ENCODE measurements at places on chromosomes 2 and 18.
A peak's percentile ranks its signal among the peaks of the same experiment; 100 is the strongest.

DNA sequence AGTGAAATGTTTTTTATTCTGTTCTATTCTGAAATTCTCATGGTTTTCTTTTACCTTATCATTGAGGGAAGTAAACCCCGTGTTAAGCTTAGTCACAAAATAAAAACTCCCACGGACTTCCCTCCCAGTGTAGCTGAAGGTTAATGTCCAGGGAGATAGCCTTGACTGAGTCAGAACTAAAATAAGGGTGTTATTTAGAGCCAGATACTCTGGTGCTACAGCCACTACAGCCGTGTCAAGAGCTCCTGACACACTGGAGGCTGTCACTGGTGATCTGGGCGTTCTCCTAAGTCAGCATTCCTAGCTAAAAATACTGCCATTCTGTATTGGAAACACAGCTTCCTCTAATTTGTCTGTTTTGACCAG, 82.0 kb upstream of the RANBP2 start:
- no peak for DNase-seq

- no peak for DNase-seq
Measured at GRCh38 chr2:233395687-233396086, 41.4 kb downstream of the DGKD start.

- DNase-seq: no peak
Measured at GRCh38 chr18:65146482-65147021, 604.3 kb upstream of the CDH7 start.

DNA sequence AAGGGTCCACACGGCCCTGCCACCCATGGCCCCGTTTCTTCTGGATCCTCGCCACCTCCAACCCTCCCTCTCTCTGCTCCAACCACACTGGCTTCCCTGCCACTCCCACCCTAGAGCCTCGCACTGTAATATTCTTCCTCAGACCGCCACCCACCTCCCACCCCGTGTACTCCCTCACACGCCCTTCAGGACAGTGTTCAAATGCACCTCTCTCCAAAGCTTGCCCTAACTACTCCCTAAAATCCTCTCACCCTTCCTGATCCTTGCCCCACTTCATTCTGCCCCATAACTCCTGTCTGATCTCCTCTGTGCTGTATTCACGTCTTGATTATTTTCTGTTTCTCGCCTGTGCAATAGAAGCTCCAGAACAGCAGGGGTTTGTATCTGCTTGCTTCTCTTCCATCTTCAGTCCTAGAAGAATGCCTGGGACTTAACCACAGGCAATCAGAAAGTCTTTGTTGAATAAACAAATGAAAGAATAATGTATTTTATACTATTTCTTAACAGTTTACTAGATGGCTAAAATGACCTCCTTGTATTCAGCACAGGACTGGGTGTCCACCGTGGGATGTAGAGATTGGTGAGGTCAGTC, 25.5 kb downstream of the EPB41L3 start:
- DNase-seq: no peak

DNA sequence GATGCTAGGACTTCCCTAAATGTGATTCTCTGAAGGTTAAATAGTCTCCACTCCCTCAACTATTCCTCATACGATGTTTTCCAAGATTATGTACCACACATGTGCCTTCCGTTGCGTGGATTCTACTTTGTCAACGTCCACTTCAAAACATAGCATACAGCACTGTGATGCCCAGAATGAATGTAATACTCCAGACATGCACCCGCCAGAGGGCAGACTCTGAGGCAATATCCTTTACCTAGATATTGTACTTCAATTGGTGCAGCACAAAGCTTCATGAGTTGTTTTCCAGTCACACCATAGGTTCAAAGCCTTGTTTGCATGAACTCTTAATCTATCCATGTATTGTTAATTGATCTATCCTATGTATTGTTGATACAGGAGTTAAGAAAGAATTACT, 201.0 kb upstream of the NABP1 start:
- no peak for DNase-seq

DNA sequence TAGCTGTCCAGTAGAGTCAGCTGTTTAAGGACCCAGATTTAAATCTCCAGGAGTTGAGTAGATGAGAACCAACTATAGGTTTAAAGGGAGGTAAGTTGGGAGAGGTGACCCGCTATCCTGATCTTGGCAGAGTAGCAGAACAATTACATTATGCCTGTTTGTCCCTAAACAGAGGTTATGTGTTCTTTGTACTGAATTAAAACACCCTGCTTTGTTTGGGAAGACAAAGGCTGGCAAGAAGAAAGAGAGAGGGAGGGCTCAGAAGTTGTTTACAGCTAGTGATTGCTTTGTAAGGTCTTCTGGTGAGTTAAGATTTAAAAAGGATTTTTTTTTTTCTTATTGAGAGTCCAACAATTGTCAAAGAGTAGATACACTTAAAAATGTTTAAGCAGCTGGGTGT, 37.3 kb downstream of the USP14 start:
- DNase-seq: no peak

- no peak for DNase-seq
Measured at GRCh38 chr2:161991991-161992390, 82.0 kb downstream of the DPP4 start.

DNA sequence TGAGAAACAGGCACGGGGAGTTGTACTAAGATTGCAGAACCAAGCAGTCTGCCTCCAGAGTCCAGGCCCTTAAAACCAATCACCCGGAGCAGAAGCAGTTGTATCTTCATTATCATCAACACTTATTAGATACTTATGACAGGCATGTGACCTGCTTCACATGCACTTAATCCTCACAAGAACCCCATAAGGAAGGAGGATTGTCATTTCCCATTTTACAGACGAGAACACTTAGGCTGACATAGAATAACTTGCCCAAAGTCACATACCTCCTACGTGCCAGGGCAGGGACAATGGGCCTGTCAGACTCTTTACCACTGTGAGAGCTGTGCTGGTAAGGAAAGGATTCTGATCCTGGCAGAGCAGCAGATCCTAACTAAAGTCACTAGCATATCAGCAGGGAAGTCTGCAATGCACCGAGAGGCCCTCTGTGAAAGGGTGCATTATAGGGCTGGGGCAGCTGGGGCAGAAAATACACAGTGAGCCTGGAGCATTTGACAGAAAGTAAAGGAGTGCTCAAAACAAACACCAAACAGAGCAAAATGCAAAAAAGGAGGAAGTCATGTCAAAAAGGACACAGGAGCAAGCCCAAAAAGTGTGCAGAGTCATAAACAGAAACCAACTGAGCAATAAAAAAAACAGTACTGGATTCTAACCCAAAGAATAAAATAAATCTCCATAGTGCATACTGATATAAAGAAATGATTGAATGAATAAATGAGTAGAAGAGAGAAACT, 55.9 kb upstream of the SP3 start:
- DNase-seq: no peak

GRCh38 chr2:240632306-240632721, 7.0 kb downstream of the GPR35 start:
- no peak for DNase-seq

DNA sequence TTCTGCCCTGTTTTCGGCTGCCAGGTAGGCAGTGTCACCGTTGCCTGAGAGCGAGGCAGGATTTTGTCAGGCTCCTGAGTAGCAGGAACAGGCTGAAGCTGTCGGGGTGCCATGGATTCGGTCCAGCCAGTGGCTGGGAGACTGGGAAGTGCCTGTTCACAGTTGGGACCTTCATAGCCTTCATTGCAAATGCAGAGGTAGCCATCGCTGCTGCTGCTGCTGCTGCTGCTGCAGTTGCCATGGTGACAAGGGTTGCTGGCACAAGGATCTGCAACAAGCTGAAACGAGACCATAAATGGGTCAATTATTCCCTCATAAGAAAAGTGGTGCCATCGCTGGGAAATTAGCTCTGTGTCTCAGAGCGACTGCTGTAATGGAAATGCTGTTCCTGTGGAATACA, 122.7 kb downstream of the DNER start:
- no peak for DNase-seq

DNA sequence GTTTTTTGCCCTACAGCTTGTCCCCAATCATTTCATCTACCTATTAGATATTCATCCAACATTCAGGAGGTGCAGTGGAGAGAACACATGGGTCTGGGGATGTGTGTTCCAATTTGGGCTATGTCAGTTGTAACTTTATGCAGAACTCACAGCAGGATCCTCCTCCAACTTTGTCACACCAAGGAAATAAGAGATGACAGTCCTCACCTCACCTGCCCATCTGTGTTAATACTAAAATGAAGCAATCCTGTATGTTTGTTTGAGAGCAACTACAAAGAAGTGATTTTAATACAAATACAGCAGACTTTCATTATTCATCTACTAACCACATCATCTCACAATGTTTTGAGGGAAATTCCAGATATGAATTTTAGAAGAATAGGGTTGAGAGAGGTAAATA, 126.7 kb downstream of the ARHGAP15 start:
- DNase-seq: no peak

- no peak for DNase-seq
Measured at GRCh38 chr2:119198240-119198840, 25.3 kb upstream of the STEAP3 start.

DNA sequence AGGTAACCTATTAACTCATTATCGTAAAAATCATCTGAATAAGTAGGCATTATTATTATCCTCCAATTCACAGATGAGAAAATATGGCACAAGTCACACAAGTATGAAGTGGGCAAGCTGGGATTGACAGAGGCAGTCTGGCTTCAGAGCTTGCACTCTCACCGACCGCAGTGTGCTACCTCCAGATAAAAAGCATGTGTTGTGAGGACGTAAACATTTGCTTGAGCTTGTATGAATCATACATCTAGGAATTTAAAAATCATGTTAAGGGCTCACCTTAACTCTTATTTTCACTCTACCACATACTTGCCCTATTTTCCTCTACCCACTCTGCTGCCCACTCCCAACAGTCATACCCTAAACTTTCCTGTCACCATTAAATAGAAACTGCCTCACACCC, 65.3 kb upstream of the AMMECR1L start:
- no peak for DNase-seq

- DNase-seq: no peak
Measured at GRCh38 chr2:16665748-16666448, at the start of gene CYRIA. Gene CYRIA, minus strand, starts transcription at chr2:16665834. Its CDS starts 77,715 bp downstream, at chr2:16588119.

DNA sequence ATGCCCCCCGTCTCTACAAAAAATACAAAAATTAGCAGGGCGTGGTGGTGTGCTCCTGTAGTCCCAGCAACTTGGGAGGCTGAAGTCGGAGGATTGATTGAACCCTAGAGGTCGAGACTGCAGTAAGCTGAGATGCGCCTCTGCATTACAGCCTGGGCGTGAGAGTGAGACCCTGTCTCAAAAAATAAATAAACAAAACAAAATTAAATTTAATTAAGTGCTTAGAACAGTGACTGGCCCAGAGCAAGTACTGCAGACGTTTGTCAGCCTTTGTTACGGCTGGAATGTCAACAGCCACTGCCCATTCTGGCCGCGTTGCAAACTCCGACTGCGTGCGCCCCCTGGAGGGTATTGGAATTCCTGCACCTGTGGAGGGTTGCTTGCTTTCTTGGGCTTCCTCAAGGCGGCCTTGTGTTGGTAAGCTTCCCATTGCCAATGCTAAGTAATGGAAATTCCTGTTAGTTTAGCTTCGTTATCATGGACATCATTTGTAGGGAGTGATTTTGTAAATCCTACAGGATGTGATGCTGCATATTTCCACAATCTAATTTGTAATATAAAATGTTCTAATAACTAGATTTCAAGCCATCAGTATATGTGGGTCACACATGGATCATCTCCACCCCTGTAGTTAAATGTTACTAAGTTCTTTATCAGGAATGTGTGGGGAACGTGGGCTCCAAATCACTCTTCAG, 15.9 kb upstream of the ATP6V1B1 start:
- DNase-seq: peak; percentile 31

- no peak for DNase-seq
Measured at GRCh38 chr18:2513616-2514015, 57.7 kb downstream of the METTL4 start.

GRCh38 chr2:46198966-46199365, 98.2 kb upstream of the EPAS1 start:
- DNase-seq: no peak

GRCh38 chr18:58676270-58676669, 5.0 kb downstream of the MALT1 start:
- DNase-seq: no peak

- DNase-seq: no peak
Measured at GRCh38 chr18:76979111-76979751, 153.4 kb downstream of the MBP start.

GRCh38 chr18:48194591-48195181, 214.5 kb downstream of the ZBTB7C start:
- DNase-seq: no peak

GRCh38 chr18:8994603-8995002, 107.9 kb upstream of the NDUFV2 start:
- no peak for DNase-seq
